ENCODE measurements at places on chromosomes 4 and X.

DNA sequence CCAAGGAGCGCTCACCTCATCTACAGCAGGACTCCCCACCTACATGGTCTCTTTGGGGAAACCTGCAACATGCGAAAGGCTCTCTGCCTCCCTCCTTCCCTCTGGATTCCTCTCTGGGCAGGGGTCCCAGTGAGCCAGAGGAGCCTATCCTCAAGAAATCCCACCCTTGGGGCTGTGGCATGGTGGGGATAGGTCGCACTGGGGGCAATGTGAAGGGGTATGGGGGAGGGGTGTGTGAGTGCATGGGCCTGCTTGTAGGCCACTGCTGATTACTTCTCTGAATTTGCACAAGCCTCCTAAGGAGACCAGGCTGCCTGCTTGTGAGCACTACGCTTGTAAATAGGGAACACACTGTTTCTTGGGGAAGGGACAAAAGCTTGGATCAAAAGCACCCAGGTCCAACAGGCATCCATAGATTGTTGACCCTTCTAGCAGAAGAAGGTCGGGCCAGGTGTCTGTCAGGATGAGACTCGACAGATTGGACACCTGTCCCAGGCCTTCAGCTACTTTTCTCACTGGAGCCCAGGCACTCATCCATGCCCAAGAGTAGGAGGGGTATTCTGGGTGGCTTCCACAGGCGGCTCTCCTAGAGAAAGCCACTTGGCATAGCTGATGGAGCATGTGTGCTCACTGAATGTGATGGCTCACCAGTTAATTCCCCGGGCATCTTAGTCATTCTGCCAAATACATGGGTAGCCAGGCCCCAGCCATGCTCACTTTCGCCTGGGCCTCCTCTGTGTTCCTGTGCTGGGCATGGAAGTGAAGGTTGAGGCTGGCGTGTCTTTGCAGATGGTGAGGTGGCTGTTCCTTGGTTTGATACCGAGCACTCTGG lies 75.0 kb downstream of the NBDY start:
- DNase-seq = peak; percentile 36

DNA sequence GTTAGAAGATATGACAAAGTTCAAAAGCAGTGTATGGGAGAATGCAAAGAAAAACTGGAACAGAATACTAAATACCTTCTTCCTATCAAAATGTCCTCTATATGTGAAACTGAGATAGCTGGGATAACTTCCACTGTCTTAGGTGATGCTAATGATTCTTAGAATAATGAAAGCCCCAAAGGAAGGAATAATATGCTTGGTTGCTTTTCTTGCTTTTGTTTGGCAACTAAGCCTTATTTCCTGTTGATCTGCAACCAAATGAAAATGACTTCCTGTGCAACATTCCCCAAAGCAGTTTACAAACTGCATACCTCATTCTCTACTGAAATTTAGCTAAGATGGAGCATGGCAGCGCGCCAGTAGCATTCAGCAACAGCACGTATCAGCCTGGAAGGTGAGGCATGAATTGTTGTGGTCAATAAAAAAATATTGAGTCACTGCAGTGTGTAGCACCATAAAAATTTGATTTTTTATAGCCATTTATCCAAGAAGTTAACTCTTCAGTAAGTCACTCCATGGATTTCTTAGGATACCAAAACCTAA lies 18.7 kb downstream of the NDNF start:
- peak; percentile 73 for DNase-seq

GRCh38 chrX:43809463-43809862 lies 72.8 kb downstream of the MAOB start:
- DNase-seq = no peak

DNA sequence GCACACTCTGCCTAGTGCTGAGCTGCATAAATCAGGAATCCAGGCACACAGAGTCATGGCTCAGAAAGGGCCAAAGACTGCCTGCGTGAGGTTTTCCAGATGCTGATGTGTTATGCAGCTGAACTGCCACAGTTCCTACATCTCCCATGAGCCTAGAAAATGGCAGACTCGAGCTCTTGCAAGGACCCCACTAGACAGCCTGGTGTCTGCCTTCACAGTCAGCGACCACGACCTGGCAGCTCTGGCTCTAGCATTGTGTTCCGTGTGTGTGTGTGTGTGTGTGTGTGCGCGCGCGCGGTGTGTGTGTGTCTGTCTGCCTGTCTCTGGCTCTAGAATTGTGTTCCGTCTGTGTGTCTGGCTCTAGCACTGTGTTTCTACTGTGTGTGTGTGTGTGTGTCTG lies 203.6 kb upstream of the AGTR2 start:
- no peak for DNase-seq

DNA sequence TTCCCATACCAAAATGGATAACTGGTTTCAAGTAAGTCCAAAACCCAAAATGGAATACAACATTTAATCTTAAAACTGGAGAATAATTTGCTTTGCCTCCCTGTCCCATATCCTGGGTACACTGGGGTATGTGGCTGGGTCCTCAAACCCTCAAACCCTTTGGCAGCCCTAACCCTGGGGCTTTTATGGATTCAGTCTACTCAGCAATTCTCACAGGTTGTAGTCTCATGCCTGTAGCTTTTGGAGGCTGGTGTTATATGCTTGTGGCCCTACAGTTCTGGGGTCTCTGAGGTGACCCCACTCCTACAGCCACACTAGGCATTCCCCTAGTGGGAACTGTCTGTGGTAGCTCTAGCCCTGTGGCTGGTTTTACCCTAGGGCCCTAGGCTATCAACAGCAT lies 110.5 kb upstream of the NRK start:
- no peak for DNase-seq

DNA sequence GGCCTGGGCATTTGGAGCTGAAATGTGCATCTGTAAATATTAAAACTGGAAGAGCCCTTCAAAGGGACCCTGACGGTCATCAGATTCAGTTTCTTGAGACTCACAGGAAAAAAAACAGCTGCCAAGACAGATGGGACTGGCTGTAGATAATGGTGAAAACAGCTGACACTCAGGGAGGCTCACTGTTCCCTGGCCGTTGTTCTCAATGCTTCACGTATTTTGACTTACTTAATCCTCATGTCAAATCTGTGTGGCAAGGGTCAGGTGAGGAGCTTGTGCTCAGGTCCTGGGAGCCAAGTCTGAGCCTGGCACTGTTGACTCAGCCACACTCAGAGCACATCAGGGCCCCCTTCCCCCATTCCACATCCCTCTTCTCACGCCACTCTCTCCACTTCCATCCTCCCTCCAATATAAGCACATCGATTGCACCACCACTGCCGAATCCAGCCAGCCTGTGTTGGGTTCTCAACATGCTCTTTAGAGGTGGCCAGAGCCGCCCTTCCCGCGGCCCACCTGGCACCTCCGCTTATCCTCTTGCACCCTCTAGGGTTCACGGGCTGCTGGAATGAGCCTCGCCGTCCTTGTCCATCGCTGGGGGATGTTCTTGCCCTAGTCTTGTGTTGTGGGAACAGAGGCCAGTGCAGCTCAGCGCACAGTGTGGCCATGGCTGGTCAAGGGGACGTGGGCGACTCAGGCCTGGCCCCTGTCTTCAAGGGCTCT lies 40.1 kb downstream of the EVC start:
- peak; percentile 59 for DNase-seq

- DNase-seq = no peak
These were observed 66.4 kb upstream of the OR13H1 start for GRCh38 chrX:131477498-131477897.

DNA sequence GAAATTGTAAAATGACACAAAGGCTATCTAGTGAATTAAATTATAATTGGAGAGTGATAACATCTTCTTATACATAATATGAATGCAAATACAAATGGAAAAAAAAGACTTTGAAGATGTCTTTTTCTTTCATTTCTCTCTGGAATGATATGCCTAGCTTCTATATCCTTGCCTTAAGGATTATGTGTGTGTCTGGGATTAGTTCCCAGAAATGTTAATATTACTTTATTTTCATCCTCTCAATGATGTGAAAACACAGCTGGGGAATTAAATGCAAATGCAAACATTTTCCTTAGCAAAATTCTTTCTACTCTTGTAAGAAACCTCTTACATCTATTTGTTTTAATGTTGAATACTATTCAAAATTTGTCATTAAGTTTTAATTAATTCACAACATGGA lies 441.9 kb downstream of the FSTL5 start:
- DNase-seq = no peak

DNA sequence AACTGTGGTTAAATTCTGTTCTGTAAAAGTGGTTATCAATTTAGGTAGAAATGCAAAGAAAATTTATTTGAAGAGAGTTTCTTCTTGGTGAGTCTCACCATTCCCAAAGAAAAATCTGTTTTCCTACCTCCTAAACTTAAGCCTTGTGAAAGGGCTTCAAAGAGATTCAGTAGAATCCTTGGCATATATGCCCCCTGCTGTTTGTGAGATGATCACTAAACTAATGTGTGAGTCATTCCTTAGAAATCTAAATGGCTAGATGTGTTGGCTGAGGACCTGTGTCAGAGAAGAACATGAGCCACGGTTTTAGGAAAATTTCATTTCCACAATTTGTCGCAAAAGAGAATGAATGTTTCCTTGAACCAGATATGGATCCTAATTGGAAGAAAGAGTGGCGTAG lies 260.9 kb downstream of the SLC7A11 start:
- DNase-seq = peak; percentile 42

- no peak for DNase-seq
These were observed 547.0 kb downstream of the ARAP2 start for GRCh38 chr4:35697210-35697736.

DNA sequence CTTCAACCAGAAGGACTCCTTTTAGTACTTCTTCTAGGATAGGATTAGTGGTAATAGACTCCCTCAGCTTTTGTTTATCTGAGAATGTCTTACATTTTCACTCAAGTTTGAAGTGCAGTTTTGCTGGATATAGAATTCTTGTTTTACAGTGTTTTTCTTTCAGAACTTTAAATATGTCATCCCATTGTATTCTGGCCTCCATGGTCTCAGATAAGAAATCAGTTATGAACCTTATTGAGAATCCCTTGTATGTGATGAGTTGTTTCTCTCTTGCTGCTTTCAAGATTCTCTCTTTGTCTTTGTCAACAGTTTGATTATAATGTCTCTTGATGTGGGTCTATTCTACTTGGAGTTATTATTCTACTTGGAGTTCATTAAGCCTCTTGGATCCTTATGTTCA lies 116.1 kb upstream of the CITED1 start:
- DNase-seq = no peak

DNA sequence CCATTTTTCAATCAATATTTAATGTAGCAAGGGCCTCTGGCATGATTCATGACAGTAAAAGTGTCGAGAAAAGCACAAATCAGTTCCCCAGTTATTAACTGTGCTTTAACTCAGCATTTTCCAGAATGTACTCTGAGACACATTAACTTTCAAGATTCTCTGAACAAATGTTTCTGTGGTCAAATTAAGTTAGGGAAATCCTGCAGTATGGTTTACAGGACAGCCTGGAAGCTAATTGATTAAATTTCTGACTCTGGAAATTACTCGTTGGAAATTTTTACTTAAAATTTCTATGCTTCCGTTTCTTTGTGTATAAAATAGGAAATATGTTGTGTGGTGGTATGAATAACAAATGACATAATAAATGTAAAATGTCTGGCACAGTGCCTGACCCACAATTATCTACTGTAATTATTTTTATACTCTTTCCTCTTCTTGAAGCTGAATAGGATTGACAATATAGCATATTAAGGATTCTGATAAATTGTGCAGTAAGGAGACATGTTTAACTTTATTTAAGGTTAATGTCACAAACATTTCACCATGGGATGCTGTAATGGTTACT lies 33.7 kb downstream of the STK32B start:
- DNase-seq = no peak

GRCh38 chrX:115266300-115266699 lies 23.2 kb upstream of the LUZP4 start:
- no peak for DNase-seq

DNA sequence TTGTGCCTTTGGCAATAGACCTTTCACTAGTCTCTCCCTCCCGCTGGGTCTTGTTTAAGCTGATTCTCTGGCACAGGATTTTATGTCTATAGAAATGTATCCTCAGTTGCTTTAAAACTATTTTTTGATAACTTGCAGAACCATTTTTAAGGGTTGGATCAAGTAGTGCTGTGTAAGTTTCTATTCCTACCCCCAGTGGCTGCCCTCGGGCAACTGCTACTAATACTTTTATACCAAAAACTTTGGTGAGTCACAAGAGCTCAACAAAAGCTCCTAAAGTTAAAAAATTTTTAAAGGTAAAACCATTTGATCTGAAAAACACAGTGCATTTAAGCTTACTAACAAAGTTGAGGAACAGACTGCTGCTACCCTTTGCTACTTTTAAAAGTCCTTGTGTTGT lies 1460.6 kb upstream of the PCDH7 start:
- no peak for DNase-seq

- DNase-seq = no peak
These were observed 117.2 kb downstream of the SH3RF1 start for GRCh38 chr4:169153481-169154087.

DNA sequence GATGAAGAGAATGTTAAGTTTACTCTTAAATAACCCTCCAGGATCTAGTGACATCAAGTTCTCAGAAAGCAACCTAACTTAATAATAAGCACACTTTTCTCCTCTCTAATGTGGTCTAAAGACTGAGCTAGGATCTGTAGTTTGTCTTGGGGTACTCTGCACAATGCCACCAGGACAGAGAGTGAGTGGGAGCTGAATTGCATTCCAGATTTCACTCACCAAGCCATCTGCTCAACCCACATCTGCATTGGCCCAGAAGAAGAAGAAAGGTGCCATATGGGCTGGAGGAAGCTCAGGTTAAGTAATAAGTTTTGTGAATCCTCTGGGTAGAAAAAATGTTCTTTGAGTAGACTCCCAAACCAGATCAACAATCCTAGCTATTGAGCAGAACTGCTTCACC lies 384.6 kb downstream of the PPP3CA start:
- no peak for DNase-seq

Data from epithelial cell of esophagus (primary cell).